NK-92 treated with Interleukin-12 subunit alpha and Interleukin-12 subunit beta, amount 100 ng/mL, for 24 hours (cell line): ENCODE measurements at places on chromosomes 2 and 18.

DNA sequence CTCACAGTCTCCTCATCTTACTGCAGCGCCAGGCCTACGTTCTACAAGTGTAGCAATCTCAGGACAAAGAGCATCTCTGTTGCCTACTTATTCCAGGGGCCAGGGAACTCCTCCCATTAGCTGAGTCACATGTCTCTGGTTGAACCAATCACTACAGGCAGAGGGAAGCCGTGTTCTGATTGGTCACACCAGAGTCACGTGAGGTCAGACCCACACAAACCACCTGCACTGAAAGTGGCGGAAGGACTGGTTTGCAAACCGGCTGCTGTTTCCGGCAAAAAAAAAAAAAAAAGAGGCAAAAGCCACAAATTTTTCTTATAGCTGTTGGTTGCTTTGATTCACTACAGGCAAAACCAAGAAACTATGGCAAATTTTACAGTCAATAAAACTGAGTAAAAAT lies 21.9 kb upstream of the USP14 start:
- no peak for DNase-seq

DNA sequence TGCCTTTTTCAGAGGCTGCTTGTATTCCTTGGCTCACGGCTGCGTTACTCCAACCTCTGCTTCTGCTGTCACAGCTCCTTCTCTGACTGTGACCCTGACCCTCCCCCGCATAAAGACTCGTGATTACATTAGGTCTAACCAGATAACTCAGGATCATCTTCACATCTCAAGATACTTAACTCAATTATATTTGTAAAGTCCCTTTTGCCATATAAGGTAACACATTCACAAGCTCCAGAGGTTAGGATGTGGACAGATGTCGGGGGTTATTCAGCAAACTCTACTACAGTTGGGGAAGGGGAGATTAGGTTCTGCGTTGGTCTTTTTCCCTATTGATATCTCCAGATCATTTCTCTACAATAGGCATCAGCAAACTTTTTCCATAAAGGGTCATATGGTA lies 76.9 kb downstream of the EVA1A start:
- no peak for DNase-seq

DNA sequence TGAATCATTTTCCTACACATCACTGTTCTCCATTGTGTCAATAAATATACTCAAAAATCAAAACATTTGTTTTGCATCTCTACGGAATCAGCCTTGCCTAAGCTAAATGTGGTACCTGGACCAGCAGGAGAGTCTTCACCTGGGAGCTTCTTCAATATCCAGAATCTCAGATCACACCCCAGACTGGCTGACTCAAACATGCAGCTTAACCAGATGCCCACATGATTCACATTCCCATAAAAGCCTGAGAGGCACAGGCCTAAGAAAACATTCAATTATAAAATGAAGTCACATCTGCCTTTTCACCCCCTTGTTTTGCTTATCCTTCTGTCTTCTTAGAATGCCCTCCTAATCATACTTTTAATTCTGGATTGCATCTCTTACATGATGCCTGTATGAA lies 1045.5 kb upstream of the NXPH2 start:
- no peak for DNase-seq

DNA sequence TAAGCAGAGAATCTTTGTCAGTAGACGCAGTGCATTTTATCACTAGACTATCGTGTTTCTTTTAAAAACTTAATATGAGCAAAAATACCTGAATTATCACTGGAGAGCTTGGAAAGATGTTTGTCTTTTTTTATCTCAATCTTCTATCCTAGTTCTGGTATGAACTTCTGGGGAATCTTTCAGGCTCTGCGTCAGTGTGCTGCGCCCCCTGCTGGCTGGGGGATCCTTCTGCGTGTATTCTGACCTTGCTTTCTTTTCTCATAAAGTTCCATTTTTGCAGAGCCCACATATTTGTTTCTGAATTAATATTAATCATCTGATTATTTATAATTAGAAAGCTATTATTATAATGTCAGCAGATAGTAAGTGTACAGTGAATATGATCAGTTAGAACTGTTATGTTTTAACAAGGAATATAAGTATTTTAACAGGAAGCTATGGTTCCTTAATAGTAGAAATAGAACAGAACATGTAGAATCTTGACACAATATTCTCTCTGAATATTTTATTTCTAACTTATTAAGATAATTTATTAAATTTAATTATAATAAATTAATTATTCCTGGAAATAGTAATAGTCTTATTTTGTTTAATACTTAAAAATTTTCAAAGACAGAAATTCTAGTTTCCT lies 945.0 kb upstream of the CRIM1 start:
- DNase-seq: no peak

- DNase-seq: no peak
These were observed 206.8 kb upstream of the ERBB4 start for GRCh38 chr2:212745359-212745758.

GRCh38 chr2:33484042-33484621 lies 7.7 kb downstream of the RASGRP3 start:
- no peak for DNase-seq

DNA sequence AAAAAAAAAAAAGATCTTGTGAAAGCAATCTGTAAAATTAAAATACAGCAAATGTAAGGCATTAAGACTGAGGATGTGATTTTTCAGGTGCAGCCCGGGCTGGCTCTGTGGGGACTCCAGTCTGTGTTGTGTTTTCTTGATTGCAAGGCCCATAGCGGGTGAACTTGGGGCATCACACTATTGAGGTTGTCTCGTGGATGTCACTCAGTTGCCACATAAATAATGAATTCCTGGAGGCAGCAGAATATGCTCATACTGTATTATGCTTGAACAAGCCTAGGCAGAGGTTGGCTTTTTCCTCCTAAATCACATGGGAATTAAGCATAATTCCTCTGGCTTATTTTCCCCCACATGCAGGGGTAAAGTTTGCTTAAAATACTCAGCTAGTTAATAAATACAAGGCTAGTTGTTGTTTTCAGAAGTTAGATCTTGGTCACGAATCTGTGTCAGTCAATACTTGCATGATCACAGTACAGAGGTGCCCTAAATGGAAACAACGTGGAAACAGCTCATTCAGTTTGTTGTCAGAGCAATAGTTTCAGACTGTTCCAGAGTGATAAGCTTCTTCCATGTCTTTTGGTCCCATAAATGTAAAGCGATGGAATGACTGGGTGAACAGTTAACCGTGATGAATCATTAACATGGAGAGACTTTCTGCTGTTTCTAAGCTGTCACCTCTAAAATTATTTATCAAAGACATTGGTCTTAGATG lies 16.4 kb downstream of the GEMIN6 start:
- no peak for DNase-seq

DNA sequence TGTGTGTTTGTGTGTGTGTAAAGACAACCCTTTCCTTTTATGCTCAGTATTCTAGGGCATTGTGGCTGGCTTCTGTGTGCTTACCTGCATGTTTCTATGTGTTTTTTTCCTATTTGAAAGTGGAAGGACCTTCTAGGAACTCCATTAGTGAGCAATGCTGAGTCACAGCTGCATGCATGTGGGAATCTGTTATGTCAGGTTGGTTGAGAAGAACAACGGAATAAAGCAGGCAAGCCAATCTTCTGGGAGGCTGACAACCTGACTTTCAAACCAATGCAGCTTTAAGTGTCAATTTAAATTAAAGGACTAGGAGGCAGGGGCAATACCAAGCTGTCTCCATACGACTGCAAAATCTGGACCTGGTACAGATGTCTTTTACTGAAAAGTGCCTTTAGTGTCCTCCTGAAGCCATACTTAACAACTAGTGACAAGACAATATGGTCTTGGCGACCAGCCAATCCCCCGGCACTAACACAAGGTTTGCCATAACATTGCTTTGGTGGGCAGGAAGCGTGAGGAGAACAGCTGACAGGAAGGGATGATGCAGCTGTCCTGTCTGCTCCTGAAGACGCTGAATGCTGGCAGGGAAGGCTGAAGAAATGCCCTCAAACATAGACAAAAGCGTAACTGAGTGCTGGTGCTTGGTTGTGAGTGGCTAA lies 514.7 kb upstream of the CDH7 start:
- no peak for DNase-seq

- DNase-seq: no peak
These were observed 20.4 kb downstream of the MROH2A start for GRCh38 chr2:233798335-233799086.

DNA sequence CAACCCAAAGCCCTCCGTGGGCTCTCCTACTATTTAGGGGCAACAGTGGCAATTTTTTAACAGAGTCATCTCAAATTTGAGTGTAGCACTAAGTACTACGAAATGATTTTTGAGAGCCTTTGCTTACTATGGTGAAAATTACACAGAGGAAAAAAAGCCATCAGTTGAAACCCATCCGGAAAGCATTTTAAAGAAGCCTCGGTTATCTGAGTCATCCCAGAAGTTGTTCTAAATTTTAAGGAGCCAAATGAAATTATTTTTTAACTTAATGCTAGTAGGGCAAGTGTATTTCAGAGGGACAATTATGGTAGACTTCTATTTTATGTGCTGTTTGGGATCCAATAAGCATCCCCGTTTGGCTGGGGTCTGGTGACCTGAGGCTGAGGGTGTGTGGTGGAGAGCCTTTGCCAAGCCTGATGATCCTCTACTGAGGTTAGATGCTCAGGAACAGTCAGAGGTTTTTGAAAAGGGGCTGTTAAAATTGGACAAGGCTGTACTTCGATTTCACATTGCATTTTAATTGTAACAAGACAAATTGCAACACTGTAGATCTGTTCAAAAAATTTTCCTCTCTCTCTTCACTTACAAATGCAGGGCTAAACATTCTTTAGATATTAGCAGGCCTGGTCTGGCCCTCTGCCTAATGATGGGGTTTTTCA lies 47.0 kb downstream of the RAPGEF4 start:
- no peak for DNase-seq
